NCI-H1417 treated with DMSO at 0.1 percent for 48 hours (cell line): ENCODE measurements at places on chromosomes 1 and 21.

DNA sequence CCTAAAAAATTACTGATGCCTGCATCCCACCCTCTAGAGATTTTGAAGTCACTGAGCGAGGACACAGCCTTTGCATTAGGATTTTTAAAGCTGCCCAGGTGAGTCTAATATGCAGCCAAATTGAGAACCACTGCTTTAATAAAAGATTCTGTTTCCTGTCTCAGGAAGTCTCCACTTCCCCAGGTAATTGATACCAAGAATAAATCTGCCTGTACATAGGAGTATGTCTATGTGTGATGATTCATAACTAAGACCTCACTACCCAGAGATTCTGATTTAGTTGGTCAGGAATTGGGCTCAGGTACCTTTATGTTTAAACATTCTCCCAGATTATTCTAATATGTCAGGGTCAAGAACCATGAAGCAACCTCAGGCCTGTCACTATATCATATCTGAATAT, 108.8 kb upstream of the ARTN start:
- no peak for DNase-seq

- DNase-seq: no peak
Measured at GRCh38 chr1:26761217-26761616, 26.5 kb upstream of the PIGV start.

DNA sequence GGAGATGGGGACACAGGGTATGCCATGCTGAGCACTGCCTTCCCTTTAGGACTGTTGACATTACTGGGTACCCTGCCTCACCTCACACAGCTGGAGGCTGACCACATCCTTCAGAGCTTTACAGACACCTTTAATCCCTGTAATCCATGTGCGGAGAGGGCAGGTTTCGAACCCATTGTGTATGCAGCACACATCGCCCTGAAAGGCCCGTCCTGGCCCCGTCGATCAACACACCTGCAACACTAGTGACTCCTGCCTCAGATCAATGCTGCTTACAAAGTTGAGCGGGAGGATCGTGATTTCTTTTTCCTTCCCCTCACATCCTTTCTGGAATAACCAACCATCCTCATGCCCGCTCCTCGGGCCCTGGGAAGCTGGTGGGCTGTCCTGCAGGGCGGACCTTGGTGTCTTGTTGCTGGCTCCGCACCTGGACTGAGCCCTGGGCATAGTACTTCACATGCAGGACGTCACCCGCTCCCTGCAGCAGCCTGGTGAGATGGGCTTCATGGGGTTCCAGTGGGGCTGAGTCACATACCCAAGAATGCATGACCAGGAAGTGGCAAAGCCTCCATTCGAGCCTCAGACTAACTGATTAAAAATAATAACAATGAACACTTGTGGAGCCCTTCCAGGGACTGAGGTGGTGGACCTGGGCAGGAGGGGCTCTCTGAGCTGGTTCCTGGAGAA, 403.6 kb downstream of the PTPRU start:
- DNase-seq: no peak

- no peak for DNase-seq
Measured at GRCh38 chr1:243798726-243799125, 51.3 kb downstream of the AKT3 start.

GRCh38 chr1:10402729-10403274, 3.9 kb downstream of the PGD start:
- DNase-seq: no peak

DNA sequence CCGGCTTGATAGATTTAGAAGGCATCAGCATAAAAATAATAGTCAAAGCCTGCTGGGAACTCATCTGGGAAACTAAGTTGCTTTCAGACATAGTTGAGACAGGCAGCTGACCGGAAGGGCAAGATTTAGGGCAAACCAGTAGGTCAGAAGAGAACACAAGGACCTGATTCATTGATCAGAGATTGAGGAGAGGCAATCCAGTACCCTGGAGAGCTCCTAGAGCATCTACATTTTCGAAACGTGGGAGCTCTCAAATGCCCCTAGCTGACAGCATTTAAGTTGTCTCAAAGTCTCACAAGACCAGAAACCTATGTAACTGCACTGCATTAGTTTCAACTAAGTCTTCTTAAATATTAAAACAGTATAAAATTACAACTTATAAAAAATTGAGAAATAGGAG, 22.9 kb upstream of the MTF2 start:
- no peak for DNase-seq

DNA sequence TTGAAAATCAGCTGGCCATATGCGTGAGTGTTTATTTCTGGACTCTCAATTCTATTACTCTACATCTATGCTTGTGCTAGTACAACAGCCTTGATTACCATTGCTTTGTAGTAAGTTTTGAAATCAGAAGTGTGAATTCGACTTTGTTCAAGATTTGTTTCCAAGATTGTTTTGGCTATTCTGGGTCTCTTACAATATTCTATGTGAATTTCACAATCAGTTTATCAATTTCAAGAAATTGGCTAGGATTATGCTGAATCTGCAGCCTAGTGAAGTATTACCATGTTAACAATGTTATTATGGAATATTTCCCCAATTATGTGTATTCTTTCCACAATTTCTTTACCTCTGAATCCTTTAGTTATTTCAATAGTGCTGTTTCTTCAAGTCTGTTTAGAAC, 19.5 kb downstream of the SFPQ start:
- DNase-seq: no peak

DNA sequence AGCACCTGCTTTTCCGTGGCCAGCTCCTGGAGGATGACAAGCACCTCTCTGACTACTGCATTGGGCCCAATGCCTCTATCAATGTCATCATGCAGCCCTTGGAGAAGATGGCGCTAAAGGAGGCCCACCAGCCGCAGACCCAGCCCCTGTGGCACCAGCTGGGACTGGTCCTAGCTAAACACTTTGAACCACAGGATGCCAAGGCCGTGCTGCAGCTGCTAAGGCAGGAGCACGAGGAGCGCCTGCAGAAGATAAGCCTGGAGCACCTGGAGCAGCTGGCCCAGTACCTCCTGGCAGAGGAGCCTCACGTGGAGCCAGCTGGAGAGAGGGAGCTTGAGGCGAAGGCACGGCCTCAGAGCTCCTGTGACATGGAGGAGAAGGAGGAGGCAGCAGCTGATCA, 413 bp downstream of the UBL4B start:
- no peak for DNase-seq

- no peak for DNase-seq
Measured at GRCh38 chr1:230877146-230877923, 9.0 kb upstream of the C1orf198 start.

DNA sequence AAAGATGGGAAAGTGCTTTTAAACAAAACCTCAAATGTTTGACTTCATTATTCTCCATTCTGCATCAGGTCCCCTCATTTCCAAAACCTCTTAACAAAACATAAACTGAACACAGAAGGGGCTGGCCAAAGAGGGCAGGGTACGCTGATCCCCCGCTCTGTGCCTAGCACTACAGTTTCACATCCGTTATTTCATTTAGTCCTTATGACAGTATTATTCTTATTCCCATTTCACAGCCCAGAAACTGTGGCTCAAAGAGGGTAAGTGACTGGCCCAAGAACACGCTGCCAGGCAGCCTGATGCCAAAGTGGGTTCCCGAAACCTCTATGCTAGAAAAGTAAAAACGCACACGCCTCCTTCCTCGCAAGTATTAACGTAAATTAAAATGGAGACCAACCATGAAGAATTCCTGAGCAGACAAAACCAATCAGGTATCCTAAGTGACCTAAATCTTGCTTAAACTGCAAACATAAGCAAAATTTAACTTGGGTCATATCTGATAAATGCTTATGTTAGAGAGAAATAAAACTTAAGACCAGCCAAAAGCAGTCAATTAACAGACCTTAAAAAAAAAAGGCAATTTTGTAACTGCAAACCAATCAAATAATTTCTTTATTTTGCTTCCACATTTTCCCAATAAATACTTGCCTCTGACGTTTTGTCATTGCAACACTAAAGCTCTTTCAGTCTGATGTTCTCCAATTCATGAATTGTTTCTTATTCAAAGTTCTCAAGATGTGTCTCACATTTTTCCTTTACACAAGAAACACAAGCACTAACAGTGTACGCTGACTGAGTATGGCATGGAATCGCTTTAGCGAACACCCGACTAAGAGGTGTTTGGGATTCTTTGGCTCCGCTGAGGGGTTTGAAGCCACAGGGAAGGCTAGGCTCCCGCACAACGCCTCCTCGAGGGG, 653 bp downstream of the CASP9 start:
- DNase-seq: no peak

DNA sequence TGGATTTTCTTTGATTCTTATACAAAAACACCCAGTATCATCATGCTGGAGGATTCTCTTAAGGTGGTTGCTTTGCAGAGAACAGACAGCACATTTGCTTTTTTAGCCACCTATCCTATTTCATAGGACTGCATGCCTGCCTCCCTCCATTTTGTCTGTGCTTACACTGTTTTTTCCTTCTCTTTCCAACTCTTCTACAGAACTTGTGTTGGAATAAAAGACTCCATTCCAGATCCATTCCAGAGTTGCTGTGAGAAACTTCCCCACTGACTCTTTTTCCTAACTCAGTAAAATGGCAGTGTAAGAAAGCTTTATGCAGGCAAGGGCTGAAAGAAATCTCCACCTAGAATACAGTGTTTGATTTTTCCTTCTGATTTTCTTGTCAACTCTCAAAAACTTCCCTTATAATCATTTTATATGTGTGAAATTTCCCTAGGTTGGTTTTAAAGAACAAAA, 5.2 kb upstream of the ARID1A start:
- DNase-seq: no peak

GRCh38 chr1:219126377-219126776, 47.3 kb upstream of the LYPLAL1 start:
- DNase-seq: no peak

GRCh38 chr1:150578272-150579109, 919 bp downstream of the MCL1 start:
- DNase-seq: no peak

- no peak for DNase-seq
Measured at GRCh38 chr1:240004086-240004749, 87.5 kb upstream of the FMN2 start.

GRCh38 chr1:231337043-231337471, 595 bp downstream of the EXOC8 start:
- DNase-seq: no peak

DNA sequence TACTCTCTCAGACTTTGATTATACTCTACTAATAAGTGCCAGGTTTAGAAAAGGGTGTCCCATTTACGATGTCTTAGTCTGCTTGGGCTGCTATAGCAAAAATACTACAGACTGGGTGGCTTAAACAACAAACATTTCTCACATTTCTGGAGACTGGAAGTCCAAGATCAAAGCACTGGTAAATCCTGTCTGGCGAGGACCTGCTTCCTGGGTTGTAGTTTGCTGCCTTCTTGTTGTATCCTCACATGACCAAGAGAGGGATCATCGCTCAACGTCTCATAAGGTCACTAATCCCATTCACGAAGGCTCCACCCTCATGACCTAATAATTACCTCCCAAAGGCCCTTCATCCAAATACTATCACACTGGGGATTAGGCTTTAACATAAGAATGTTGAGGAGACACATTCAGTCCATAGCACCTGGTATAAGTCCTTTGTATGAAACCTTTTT, 12.0 kb downstream of the PRDX6 start:
- DNase-seq: no peak

- DNase-seq: no peak
Measured at GRCh38 chr1:153968000-153968363, 280 bp downstream of the CREB3L4 start.

DNA sequence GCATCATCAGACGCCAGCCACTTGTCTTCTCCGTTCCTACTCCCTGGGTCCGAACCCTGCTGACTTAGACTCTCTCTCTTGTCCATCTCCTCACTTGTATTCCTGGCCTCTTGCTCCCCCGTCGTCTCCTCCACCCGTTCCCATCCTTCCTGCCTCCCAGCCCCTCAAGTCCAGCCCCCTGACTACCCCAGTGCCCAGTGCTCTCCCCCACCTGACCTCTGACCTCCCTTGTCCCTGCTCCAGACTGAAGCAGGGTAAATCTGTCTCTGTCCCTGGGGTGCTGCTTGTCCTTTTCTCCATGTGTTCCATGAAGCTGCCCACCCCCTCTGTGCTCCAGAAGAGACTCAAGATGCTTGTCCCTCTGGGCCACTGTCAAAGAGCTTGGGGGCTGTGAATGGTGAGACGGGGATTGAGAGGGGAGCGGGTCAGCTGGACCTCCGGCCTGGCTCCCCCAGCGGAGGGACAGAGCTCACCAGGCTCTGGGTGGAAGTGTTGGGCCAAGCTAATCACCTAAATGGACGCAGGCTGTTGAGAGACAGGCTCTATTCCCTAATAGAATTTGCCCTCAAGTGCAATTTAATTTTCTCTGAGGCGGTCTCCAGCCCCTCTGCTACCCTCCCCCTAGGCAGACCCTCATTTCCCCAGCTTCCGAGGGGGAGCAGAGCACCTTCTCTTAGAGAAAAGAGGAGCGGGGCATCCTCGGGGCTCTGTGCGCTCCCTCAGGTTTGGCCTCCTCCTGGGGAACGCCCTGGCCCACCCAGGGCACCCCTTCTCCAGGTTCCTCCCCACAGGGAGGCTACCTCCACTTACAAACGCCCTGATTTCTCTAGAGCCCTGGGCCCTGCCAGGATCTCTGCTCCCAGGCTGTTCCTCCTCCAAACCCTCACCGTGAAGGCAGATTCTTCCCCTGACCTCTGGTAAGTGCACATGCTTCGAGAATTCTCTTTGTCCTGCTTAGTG, 11.0 kb upstream of the LHX4 start:
- no peak for DNase-seq

DNA sequence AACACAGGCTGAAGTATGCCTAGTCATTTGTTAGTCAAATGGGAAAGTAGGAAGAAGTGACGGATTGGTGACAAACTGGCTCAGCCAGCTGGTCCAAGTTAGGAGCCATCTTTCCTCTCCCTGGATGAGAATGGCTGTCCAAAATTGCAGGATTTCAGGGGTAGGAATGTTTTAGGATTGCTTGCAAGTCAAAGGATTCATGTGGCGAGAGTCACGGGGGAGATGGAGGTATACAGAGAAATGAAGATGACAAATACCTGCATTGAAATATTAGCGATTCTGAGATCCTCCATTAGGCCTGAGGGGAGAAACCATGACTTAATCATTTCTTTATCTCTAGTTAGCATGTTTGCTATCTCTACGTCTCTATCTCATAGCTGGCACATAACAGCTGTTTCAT, 41.8 kb upstream of the PIGC start:
- DNase-seq: no peak

GRCh38 chr21:40616377-40616704, 230.6 kb downstream of the DSCAM start:
- no peak for DNase-seq

- DNase-seq: no peak
Measured at GRCh38 chr1:3022976-3023375, 1.7 kb downstream of the ACTRT2 start.

DNA sequence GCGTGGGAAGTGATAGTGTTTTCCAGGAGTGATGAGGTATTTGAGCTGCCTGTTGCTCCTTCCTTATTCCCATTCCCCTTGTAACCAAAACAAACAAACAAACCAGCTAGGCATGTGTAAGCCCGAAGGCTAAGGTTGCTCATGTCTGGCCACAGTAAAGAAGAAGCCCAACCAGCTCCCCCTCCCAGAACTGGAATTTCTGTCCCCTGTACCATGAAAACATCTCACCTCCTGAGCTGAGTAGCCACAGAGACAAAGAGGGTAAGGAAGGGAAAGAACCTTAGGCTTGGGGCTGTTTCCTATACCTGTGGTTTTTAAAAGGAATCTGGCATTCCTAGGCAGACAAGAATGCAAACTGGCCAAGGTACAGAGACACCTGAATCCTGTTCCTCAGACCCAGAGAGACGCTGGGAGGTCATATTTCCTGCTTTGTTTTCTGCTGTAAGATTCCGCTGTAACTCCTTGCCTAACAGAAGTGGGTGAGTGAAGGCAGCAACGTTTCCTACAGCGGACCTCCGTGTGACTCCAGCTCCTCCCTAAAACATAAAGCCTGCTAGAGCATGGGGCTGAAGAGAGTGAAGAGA, 41.7 kb upstream of the RAB4A start:
- DNase-seq: no peak

GRCh38 chr1:213423605-213424004, 372.6 kb downstream of the RPS6KC1 start:
- DNase-seq: no peak
